Epithelial cell of proximal tubule (primary cell): ENCODE measurements at places on chromosomes 13 and 19. TPM values are rescaled to one million over a fixed set of nuclear protein-coding genes. Genes with fewer than 3 reads are reported as not detected.

F10 gene
- total RNA-seq = 0.12 TPM in 1 of 2 replicates, not detected in the other

PNMA8B gene
- 0.36 and 0.92 TPM in 2 replicates for total RNA-seq

MIA gene
- total RNA-seq = 0.80 TPM in 1 of 2 replicates, not detected in the other

RASIP1 gene
- 3.5 and 6.9 TPM in 2 replicates for total RNA-seq

IGFL3 gene
- not detected in 2 replicates for total RNA-seq

ZNF560 gene
- 0.92 and 2.5 TPM in 2 replicates for total RNA-seq

ETV2 gene
- 0.35 TPM in 1 of 2 replicates, not detected in the other for total RNA-seq

- DNase-seq = no peak
Measured at GRCh38 chr19:5114727-5115126, 145.8 kb downstream of the KDM4B start.

GRCh38 chr13:110387451-110388107, 80.5 kb downstream of the COL4A2 start:
- no peak for DNase-seq

DNA sequence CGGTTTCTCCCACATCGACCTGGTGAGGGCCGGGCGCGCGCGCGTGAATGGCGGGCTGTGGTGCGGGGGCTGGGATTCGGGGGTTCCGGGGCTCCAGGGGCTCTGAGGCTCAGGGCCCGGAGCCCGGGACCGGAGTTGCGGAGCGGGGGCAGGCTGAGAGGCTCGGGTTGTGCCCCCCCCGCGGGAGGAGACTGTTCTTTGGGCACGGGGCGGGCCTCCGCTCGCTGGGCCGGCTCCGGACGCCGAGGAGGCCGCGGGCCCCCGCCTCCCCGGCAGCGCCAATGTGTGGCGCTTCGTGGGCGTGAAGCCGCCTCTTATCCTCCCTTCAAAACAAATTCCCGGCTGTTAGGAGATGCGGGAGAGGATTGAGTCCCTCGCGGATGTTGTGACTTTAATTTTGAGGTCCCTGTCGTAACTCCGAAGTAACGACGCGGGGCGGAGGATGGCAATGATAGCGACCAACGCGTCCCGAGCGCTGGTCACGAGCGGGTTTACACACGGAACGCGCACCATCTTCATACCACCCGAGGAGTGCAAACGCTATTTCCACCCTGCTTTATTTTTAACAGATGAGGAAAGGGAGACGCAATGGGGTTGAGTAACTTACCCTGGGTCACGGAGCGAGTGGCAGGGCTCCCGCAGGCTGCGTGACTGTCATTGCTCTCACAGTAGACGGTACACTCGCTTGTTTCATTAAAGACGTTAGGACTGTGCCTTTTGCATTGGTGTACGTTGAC, 536 bp downstream of the UBA2 start:
- DNase-seq = no peak

GRCh38 chr19:1942078-1942933, 1.3 kb downstream of the CSNK1G2 start:
- DNase-seq = no peak

- no peak for DNase-seq
Measured at GRCh38 chr13:97967226-97967625, 13.8 kb downstream of the IPO5 start.
